ENCODE measurements at places on chromosomes 6 and 20.

DNA sequence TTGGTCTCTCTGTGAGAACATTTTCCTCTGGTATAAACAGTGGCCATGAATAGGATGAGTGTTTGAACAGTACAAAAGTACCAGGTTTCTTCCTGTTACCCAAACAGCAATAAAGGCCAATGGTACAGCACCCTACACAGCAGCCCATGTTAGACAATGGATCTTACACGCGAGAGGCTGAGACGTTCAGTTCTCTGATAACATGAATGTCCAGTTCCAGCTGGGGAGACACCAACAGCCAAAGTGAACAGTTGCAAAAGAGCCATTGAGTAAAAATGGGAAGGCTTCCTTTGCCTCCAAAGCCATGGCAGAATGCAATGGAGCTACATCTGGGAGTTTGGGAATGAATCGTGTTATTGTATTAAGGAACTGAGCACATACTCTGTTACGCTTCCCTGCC is 246.8 kb upstream of the SGK1 start:
- DNase-seq = no peak

GRCh38 chr6:167152862-167153261 is 4.9 kb downstream of the GPR31 start:
- DNase-seq = no peak

DNA sequence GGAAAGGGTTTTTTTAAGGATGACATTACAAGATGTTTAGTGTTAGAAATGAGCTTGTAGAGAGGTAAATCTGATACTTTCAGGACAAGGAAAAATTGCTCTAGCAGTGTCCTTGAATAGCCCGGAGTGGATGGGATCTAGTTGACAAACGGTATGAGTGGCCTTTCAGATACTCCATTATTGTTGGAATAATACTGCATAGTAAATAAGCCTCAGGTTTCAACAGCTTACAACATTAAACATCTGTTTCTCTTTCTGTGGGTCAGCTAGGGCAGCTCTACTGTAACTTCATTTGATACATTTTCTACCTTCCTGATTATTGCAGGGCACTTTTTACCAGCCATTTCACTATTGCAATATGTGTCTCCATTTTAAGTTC is 118.0 kb downstream of the B3GAT2 start:
- DNase-seq = no peak

DNA sequence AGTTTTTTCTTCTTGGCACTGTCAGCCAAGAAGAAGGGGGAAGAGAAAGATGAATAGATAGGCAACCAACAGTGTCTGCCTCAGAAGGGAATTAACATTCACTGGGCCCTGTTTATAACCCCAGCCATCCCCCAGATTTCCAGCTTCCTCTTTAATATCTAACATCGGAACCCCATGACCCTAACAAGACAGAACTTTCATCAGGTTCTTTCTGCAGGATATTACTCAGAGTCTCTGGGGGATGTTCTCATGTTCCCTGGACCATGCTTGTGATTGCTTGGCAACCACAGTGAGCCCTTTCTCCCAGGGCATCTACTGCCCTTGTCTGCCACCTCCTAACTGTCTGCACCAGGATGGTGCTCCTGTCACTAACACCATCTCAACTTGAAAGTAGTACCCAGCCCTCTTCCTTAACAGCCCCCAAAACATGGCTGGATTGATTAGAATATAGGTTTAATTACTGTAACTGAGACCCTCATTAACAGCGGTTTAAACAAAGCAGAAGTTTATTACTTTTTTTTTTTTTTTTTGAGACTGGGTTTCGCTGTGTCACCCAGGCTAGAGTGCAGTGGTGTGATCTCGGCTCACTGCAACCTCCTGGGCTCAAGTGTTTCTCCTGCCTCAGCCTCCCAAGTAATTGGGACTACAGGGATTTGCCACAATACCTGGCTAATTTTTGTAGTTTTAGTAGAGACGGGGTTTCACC is 12.0 kb upstream of the PTPN1 start:
- DNase-seq = no peak

DNA sequence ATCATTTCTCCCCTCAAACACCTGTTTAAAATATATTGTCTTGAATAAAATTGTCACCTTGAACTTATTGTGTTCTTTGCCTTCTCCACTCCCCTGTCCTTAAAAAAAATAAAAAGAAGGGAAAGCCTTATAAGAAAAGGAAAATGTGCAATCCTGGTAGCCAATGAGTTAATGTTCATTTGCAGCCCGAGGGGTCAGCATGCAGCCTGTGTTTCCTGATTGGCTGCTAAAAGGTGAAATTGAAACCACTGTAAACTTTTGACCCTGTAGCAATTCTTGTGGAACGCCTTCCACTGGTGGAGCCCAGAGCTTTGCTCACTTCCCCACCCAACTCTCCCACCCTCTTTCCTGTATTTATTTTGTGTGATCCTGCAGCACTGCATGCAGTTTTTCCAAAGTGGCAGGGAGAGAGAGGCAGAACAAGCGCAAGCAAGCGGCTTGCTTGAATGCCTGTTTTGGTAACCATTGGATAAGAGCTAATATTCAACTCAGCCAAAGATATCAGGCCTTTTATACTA is 74.9 kb downstream of the NCOA3 start:
- DNase-seq = no peak

DNA sequence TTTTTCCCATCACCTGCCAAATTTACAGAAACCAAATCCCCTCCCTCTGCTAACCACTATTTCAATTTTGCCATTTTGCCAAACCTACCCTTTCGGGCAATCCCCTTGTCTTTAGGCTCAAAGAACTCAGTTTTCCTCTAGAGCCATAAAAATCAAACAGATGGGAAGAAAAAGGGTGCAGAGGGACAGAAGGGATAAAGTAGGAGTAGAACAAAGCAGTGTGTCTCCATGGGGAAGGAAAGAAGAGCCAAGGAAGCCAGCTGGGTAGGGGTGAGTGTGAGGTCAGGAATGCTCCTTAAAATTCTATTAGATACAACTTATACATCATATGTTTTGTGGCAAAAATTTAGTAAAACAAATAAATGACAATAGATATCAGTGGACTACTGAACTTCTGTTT is 316.5 kb downstream of the BTBD9 start:
- no peak for DNase-seq

DNA sequence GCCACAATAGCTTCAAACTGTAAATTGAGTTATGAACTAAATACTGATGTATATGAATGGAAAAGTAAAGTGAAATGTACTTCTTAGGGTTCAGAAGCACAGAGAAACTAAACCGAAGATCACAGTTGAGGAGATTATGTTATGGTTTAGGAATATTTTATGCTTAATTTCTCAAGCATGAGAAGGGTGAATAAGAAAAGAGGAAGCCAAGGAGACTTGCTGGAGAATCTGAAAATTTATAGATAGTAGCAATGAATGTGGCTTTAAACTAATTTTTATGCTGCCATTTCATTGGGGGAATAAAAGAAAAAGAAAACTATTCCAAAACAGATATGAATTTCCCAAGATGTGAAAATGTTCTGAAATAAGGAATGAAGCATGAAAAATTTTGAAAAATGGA is 5.6 kb downstream of the ANKS1A start:
- DNase-seq = no peak

DNA sequence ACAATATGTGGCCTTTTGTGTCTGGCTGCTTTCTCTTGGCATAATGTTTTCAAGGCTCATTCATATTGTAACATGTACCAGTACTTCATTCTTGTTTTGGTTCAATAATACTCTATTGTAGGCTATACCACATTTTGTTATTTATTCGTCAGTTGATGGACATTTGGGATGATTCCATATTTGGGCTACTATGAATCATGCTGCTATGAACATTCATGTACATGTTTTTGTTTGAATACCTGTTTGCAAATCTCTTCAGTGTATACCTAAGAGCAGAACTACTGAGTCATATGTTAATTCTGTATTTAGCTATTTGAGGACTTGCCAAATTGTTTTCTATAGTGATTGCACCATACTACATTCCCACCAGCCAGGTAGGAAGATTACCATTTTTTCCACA is 259.9 kb downstream of the GMPR start:
- DNase-seq = no peak

GRCh38 chr6:131000544-131000943 is 62.5 kb downstream of the EPB41L2 start:
- no peak for DNase-seq

- peak; percentile 81 for DNase-seq
These were observed 74.0 kb downstream of the SSR1 start for GRCh38 chr6:7238900-7239589.

DNA sequence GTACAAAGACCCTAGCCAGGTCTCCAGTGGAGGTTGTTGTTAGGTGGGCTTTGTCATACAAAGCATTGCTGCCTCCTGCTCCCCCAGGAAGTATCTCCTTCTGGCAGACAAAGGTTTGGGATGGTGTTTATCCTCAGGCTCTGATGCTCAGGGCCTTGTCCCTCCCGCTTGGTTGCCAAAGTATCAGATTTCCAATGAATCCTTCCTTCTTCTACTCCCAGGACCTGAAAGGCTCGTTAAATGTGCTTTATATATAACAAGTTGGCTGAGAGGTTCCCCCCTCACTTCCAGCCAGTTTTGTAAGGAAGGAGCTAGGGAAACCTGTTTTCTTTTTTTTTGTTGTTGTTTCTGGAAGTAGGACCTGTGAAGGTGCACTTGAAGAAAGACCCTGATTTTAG is 14.4 kb downstream of the PTK7 start:
- no peak for DNase-seq

DNA sequence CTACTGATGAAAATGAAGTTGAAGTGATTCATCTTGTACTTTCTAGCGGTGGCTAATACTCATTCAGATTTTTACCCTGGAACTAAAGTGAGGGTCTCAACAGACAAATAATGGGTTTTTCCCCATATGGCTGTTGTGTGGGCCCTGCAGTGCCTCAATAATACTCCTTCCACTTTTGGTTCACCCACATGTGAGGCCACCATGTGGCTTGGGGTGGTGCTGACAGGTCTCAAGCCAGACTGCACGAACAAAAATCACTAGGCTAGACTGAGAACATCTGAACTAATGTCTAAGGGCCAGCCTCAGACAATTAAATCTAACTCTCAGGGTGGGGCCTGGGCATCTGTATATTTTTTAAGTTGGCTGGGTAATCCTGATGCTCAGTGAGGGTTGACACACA is 7.9 kb upstream of the COL12A1 start:
- DNase-seq = no peak

- no peak for DNase-seq
These were observed 1.4 kb upstream of the FKBPL start for GRCh38 chr6:32131439-32131948.

Data from stimulated activated CD4-positive, alpha-beta T cell treated with anti-CD3 and anti-CD28 coated beads, Interleukin-4, amount 100 ng/mL, for 1 hour (primary cell).